ENCODE measurements at places on chromosomes 7 and 10.

GRCh38 chr7:139960157-139960556, 102.6 kb downstream of the PARP12 start:
- DNase-seq: no peak

- DNase-seq: no peak
Measured at GRCh38 chr7:33882950-33883670, 22.2 kb upstream of the BMPER start.

DNA sequence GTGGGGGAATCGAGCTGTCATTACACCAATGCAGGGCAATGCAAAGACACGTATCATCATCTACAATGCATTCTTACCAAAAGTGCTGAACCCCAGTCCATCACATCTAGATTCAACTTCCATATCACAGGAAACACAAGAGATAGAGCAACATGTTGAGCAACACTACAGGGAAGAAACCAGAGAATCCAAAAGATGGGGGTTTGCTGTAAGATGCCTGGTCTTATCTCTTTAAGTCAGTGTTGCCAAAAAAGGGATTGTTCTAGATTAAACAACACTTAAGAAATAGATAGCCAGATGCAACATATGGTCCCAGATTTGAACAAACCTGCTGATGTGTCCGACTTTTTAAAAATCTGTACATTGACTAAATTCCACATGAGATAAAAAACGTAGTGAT, 315.6 kb upstream of the IMMP2L start:
- DNase-seq: no peak

- DNase-seq: no peak
Measured at GRCh38 chr10:35369049-35369611, 32.8 kb downstream of the CCNY start.

DNA sequence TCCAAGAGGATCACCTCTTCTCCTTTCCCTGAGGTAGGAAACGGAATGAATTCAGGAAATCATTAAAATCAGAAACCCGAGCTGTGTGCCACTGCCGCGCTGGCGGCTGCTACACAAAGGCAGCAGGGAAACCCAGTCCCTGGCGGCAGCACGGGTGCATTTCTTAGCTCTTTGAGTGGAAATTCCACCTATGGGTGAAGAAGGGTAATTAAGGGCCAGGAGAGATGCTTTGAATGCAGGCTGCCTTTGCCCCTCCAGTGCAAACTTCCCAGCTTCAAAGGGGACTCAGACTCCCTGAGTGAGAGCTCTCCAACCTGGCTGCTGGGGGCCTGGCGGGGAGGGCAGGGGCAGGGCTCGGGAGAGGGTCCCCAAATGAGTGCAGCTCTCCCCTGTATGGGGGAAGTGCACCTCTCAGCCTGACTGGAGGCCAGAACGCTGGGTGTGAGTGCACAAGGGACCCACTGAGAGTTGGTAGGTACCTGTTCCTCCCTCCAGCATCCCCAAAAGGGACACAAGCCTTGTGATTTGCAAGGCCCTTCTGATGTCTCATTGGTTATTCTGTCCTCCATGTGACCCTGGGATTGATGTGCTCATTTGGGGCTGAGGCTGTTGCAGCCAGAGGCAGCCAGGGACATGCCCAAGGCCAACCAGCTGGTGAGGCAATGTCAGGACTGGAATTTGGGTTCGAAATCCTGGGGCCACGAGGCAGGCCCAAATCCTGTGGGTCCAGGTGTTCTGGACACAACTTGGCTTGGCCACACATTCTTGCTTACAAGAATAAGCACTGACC, 16.3 kb upstream of the ZMIZ1 start:
- DNase-seq: peak; percentile 39

DNA sequence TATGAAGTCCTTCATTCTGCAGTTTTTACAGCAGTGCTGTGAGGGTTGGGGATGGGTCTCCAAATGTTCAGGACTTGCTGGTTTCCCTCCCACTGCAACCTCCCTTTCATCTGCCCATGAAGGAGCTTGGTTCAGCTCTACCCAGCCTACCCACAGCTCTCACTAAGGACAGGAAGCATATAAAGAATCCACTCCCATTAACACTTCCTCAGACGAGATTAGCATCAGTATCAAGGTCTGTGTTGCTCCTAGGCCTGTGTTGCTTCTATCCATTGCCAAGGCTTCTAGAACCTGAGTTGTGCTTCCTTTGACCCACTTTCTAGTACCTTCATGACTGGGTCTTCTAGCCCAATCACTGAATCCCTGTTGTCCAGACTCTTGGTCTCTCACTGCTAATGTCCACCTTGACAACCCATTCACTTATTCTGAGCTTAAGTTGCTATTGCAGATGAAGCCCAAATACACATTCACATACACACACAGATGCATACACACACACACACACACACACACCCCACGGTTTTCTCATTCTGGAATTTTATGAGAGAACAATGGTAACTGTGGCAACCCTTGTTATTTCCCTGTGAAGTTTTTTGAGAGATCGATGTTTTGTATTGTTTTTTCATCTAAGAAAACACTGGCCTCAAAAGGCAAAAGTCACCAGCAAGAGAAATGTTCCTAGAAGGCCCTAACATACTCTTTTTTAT, 248.1 kb downstream of the MTERF1 start:
- no peak for DNase-seq

DNA sequence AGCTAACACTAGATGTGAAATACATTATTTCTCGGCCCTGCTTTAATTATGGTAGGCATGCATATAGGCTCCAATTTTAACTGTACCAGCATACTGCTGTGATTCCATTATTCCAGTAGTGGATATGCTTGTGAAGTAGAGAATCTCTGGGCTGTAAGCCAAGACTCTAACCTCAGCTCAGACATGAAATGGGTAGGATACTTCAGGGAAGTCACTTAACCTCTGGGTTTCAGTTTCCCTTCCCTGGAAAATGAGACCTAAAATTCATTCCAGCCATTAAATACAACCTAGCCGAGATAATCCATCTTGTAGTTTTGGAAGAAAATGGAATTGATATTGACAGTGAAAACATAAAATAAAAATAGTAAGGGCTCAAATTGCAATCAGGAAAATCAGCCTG, 59.6 kb upstream of the TRIL start:
- DNase-seq: no peak

DNA sequence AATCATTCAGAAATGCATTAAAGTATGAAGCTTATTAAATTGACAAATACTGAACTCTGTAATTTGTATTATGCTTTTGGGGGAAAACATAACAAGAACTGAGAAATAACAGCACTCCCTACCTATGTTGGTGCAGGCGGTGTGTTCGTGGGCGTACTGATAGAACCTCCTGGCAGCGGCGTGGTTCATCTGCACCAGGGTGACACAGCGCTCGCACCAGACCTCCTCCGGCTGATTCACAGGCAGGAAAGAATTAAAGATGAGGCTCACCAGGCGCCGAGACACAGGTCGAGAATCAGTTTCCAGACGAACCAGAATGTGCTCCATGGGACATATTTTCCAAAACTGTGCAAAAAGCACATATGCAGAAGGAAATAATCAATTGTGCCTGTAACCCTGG, 40.2 kb downstream of the NCAPG2 start:
- no peak for DNase-seq

GRCh38 chr7:155237297-155237696, 60.4 kb upstream of the INSIG1 start:
- no peak for DNase-seq

DNA sequence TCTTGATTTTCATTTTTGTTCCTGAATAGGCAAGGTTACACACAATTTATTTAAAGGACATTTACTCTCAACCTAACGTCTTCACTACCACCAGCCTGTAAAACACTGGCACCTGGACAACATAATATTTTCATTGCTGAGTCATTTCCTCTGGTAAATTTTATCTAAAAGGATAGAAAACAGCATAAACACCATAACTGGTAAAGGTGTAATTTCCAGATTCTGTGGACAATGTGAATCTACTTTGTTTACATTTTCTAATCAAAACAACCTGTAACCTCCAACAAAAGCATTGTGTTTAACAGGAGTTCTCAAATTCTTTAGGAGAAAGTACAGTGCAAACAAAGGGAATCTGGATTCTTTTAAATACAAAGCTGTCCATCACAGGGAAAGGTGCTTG, 472.0 kb upstream of the AKR1E2 start:
- no peak for DNase-seq

GRCh38 chr7:40133561-40134427, 628 bp downstream of the MPLKIP start:
- DNase-seq: peak; percentile 18

DNA sequence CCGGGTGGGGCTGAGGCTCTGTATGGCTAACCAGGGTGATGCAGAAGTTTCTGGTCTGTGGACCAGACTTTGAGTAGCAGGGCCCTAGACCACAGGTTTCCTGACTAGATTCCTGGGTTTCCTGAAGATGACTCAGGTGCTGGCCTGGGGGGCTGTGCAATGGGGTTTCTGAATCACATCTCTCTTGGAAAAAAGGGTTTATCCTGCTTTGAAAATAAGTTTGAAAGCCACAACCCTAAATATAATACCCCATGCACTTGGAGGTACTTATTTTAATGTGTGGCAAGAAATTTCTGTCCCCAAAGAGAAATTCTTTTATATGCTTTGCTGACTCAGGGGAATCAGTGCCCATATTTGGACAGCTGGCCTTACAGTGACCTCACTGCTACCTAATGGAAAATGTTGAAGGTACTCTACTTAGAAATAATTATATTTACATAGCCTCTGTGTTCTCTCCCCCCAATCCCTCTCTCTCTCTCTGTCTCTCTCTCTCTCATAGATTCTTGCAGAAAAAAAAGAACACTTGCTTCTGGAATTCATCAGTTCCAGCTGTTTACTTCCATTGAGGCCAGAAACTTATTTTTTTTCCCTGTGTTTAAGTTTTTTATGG, 184.4 kb upstream of the LYZL2 start:
- DNase-seq: no peak

GRCh38 chr10:102508506-102508905, 4.7 kb downstream of the SUFU start:
- no peak for DNase-seq

- no peak for DNase-seq
Measured at GRCh38 chr10:61157182-61157581, 213.2 kb upstream of the RHOBTB1 start.

All from CD4-positive, alpha-beta T cell treated with Interleukin-6 at 100 ng/mL for 8 hours (primary cell).